ENCODE measurements at places on chromosomes 5 and 9. TPM values are rescaled to one million over a fixed set of nuclear protein-coding genes. Genes with fewer than 3 reads are reported as not detected.

- no peak for DNase-seq
Measured at GRCh38 chr9:122320413-122320881, 50.4 kb upstream of the PTGS1 start.

- no peak for DNase-seq
Measured at GRCh38 chr5:64818245-64818644, 49.5 kb downstream of the CWC27 start.

DNA sequence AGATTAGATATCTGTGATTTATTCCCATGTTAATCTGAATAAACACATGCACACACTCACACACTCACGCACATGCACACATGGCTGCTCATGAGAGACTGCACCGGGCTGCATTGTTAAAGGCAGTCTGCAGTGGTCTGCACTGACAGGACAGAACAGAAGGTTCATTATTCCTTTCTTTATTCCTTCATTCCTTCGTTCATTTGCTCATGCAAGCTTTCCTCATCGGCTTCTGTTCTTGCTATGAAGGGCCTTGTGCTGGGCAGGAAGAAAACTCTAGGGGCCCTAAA is 41.4 kb upstream of the FSTL4 start:
- no peak for DNase-seq

- DNase-seq = no peak
Measured at GRCh38 chr9:137945581-137945980, 68.0 kb downstream of the CACNA1B start.

GRCh38 chr5:172347496-172348052 is 64.0 kb upstream of the UBTD2 start:
- DNase-seq = no peak

The FOXI1 gene
- polyA plus RNA-seq = not detected

The NOL6 gene
- 23.2 TPM for polyA plus RNA-seq

The IFNA21 gene
- polyA plus RNA-seq = not detected

Data from hindlimb muscle (tissue), 1 donor.